Ammon's horn (tissue), 1 donor: ENCODE measurements at places on chromosomes 12 and 14.
A peak's percentile ranks its signal among the peaks of the same experiment; 100 is the strongest.

- DNase-seq = no peak
Observed at GRCh38 chr12:115584156-115584555, 693.3 kb downstream of the MED13L start.

- DNase-seq = no peak
Observed at GRCh38 chr14:71497645-71498086, 434.6 kb upstream of the RGS6 start.

DNA sequence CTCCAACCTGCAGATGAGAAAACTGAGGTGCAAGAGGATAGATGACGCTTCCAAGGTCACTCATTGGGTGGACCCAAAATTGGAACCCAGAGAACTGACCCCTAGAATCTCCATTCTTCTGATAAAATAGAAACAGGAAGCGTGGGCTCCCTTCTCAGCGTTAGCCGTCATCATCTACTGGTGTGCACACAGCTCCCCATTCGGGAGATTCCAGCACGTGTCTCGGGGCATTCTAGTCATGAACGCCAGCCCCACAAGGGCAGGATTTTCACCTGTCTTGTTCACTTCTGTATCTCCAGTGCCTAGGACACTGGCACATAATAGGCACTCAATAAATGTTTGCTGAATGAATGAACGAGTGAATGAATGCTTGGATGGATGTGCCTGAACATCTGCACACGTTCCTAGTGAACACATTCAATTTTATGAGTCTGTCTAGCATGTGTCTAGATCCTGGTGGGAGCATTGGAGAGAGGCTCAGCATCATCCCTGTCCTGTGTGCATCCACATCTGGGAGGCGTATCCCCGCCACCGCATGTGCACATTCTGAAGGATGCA is 30.5 kb downstream of the RASAL1 start:
- DNase-seq = no peak

- peak; percentile 94 for DNase-seq
Observed at GRCh38 chr12:56630180-56630632, at the start of gene BAZ2A. Gene BAZ2A (minus strand): TSS chr12:56630326. CDS start chr12:56617530, 12,796 bp downstream.

GRCh38 chr14:103871596-103872480 is 24.5 kb upstream of the PPP1R13B start:
- no peak for DNase-seq

GRCh38 chr14:22556021-22556989 is 32.7 kb downstream of the DAD1 start:
- peak; percentile 10 for DNase-seq

DNA sequence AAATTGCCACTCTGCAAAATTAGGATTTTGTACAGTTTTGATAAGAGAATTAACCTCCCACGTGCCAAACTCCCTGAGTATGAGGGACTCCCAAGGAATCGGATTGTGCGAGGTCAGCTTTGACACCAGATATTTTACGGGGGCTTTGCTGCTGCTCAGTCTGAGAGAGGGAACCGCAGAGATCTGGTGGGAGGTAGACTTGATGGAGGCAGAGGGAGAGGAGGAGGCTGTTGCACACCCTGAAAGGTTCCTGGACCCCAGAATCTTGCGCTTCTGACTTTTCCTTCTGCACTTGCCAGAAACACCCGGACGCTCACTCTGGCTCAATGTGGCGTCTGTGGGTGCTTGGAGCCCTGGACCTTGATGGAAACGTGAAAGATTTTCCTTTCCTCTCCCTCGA is 83.9 kb downstream of the PAPOLA start:
- no peak for DNase-seq

DNA sequence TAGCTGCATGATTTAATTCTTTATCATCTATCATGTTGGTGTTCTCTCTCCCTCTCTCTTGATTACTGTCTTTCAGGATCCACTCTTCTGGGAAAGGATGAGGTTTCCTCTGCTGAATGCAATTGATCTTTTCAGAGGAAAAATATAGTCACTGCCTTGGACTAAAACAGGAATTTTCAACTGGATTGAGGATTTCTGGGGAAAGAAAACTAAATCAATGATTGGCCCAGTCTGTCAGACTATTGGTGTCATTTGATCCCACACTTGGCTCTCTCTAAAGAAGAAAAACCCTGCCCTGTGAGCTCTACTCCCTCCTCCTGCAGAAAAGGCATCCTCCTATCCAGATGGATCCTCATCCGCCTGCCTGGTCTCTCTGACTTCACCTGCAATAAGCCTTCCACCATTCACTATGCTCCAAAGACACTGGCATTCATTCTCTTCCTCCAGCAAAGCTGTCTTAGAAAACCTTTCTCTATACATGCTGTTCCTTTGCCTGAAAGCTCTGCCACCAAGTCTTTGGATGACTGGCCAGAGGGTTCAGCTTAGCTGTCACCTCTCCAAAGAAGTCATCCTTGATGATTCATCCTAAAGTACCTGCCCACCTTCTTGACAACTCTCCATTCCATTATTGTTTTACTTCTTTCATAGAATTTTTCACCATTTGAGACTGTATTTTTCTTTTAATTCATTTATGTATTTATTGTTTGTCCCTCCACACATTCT is 127.7 kb upstream of the CAND1 start:
- DNase-seq = no peak

DNA sequence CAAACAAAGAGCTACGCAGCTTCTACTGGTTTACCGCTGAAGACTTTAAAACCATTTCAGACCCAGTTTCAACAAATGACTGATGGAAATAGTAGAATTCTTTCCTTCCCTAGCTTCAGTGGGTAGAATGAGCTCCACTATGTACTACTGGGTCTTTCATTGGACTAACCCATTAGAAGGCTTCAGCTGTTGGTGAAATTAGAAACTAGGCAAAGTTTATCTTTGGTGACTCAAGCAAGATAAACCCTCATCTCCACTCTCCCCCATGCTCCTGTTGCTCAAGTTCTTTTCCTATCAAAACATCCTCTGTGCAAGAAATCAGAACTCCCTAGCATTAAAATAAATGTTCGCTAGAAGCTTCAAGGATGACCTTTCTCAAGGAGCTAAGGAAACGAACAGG is 159.2 kb downstream of the PAWR start:
- DNase-seq = no peak

DNA sequence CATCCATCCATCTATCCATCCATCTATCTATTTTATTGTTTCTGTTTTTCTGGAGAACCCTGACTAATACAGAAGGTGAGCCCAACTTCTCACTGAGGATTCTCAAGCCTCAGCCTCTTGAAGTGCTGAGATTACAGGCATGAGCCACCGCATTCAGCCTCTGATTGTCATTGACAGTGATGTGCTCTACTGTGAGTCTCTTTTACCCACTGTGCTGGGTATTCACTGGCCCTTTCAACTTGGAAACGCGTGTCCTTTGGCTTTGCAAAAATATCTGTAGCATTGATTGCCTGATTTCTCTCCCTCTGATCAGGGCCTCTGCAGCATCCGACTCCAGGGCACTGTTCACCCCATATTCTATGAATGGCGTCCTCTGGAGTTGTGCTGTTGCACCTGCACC is 29.6 kb upstream of the TCL1B start:
- DNase-seq = no peak

DNA sequence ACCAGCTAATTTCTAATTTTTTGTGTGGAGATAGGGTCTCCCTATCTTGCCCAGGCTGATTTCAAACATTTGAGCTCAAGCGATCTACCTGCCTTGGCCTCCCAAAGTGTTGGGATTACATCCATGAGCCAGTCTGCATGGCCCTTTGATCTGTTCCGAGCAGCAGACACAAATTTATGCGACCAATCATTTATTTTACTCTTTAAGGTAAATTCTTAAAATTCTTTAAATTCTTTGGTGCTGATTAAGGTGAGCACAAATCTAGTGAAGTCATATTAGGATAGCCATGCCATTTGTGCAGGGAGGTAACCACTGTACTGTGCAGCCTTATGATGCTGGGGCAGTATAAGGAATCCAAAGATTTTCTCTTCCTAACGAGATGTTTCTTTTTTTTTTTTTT is 135.7 kb downstream of the SRGAP1 start:
- DNase-seq = no peak

DNA sequence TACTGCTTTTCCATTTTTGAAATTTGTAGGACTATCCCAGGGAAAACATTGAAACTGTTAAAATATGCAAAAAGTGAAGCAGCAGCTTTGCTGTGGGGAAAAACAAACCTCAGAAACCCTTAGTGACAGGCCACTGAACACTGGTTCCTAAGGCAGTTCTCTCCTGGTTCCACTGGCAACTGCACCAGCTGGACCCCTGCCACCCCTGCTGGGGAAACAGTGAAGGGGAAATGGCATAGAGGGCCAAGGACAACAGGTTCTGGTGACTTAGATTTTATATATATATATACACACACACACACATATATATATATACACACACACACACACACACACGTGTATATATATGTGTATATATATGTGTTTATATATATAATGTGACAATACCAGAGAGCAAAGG is 16.2 kb upstream of the KRT7 start:
- DNase-seq = no peak

GRCh38 chr12:96069511-96070231 is 34.3 kb upstream of the LTA4H start:
- DNase-seq = no peak

- DNase-seq = no peak
Observed at GRCh38 chr12:107759410-107759809, 1.5 kb downstream of the PRDM4 start.

DNA sequence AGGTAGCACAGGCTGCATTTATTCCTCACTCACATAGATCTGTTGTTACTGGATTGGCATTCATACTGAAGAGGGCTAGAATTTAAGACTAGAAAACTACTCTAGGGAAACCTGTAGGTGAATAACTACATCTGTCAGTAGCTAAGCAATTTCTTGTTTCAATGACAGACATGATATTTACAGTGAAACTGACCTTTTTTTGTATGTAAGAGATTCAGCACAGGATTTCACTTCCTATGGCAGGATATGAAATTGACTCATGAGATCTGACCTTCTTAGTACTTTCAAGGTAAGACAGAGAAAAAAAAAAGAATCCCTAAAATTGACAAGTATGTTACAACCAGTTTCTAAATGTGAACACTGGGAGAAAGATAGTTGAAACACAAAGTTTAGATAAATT is 189.8 kb upstream of the SLC16A7 start:
- DNase-seq = no peak

DNA sequence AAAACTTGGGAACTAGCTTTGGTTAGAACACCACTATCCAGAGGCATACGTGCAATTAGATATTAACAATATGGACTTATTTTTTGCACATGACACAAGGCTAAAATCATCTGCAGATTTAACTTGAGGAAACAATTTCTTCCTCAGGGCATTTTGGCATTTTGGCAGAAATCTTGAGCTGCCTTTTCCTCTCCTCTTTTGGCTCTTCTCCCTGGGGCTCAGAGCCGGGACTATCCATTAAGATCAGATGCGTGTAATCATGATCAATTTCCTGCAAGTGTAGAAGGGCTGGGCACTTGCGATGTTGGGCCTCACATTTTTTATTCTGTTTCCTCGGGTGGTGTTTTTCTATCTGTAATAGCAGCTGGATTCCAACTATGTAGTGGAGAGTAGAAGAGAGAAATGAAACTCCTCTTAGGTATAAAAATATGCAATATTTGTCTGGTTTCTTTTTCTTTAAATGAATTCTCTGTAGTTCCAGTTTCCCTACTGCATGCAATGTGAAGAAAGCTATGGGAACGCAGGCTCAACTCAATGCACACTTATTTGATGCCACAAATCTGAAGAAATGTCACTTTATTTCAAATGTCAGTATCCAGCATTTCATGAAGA is 1010.8 kb downstream of the FLRT2 start:
- no peak for DNase-seq

GRCh38 chr12:93663006-93663728 is 14.0 kb upstream of the CRADD start:
- no peak for DNase-seq

DNA sequence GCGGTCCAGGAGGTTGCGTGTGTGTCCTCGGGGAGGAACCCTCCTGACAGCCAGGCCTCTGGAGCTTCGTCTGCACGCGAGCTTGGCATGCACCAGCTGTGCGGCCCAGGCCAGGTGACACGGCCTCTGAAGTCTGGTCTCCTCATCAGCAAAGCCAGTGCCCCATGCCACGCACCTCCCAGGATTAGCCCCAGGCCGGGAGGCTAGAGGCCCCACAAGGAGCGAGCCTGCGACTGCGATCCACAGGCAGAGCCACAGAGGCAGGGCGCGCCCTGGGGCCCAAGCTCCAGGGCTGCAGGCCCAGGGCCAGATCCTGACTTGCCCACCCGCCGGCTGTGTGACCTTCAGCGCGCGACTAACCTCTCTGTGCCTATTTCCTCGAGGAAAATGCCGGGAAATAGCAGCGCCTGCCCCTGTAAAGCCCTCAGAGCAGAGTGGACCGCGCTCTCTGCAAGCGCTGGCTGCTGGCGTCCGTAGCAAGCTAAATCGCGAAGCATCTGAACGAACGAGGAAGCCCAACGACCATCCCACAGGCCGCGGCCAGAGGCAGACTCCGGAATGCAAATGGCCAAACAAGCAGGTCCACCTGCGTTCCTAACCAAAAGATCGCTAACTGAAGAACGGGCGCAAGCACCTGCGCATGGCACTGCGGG is 492 bp upstream of the BTBD6 start:
- no peak for DNase-seq

DNA sequence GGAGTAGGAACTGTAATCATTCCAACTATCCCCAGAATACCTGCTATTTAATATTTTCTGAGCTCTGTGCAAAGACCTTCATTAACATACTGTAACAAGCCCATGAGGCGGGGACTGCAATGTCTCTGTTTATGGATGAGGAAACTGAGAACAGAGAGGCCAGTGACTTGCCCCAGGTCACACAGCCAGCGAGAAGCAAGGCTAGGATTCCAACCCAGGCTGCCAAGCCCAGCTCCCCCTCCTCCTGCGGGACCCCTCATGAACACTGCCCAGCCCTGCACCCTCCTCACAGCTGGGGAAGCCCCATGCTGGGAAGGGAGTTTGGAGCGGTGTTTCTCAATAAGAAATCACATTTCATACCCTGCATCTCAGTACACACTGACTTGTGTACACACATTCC is 10.9 kb downstream of the HVCN1 start:
- no peak for DNase-seq
